ENCODE measurements at places on chromosomes 1 and 21.
A peak's percentile ranks its signal among the peaks of the same experiment; 100 is the strongest.

- no peak for DNase-seq
Measured at GRCh38 chr1:8988618-8988967, 37.6 kb downstream of the SLC2A7 start.

DNA sequence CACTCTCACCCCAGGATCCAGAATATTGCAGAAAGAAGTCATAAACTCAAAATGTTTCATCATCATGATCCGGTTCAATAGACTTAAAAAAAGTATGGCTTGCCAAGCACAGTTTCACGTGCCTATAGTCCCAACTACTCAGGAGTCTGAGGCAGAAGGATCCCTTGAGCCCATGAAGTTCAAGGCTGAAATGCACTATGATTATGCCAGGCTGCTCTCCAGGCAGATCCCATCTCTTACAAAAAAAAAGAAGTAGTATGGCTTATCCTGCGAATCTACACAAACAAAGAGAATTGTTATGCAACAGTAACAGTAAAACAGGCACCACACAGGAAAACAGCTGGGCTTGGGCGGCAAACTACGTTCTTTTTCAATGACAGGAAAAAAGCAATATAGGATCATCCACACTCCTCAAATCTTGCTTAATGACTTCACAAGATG lies 76.2 kb downstream of the EIF4G3 start:
- DNase-seq: no peak

- no peak for DNase-seq
Measured at GRCh38 chr1:108657356-108658080, 3.4 kb downstream of the HENMT1 start.

DNA sequence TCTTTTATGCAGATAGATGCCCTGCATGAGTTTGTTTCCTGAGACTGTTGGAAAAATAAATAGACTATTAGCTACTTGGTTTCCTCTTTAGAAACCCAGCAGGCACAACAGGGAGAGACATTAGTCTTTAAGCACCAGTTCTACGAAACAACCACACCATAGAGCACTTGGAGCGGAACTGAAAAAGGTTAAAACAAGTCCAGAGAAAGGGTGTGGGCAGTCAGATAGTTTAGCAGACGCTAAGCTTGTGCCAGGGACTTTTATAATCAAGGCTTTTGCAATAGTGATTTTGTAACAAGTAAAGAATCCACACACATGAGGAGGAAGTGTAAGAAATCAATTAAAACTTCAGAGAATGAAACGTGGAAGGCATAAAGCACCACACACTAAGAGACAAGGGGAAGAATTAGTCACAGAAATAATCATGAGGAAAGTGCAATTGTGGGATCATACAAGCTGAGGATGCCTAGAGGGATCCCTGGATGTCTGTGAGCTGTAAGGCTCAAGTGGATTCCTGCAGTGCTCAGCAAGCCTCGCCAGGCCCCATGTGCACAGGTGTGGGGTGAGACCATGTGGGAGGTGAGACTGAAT lies 37.8 kb upstream of the TLR5 start:
- no peak for DNase-seq

DNA sequence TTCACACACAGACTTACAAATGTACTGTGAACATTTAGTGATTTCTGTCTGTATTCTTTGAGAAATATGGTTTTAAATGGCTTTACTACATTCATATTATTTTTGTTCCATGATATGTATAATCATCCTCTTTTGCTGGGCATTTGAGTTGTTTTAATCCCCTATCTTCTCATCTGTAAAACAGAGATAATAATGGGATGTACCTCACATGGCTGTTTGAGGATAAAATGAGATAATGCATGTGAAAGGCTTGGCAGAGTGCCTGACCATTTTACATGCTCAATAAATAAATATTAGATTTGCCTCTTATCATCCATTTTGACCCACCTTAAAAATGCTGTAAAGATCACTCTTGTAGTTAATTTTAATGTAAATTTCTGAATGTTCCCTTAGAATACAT lies 197.2 kb downstream of the C1orf94 start:
- DNase-seq: no peak

GRCh38 chr1:81545734-81546133 lies 255.0 kb upstream of the ADGRL2 start:
- DNase-seq: no peak

GRCh38 chr1:202796670-202797069 lies 11.6 kb downstream of the KDM5B start:
- no peak for DNase-seq

DNA sequence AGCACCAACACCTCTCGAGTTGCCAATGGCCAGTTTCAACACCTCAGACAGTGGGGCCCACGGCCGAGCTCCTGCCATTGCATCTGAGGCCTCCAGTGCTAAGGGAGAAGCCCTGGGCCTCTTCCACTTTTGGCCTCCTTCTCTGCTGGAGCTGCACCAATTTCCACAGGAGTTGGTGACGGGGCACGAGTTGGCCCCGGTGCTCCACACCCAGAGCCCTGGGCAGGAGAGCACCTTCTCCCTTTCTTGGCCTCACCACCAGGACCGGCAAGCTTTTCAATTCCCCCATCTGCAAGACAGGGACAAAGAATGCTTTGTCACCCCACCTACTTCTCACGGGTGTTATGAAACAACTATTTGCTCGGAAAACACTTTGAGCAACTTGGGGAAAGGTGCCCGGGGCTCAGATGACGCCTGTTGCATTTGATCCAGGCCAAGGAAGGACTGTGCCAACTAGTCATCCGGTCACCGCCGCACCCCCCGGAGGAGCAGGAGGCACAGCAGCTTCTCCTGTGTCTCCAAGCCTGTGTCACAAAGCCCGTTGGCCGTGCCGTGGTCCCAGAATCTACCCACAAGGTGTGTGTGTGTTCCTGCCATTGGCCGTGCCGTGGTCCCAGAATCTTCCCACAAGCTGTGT lies 55.2 kb downstream of the TOMM20 start:
- no peak for DNase-seq

DNA sequence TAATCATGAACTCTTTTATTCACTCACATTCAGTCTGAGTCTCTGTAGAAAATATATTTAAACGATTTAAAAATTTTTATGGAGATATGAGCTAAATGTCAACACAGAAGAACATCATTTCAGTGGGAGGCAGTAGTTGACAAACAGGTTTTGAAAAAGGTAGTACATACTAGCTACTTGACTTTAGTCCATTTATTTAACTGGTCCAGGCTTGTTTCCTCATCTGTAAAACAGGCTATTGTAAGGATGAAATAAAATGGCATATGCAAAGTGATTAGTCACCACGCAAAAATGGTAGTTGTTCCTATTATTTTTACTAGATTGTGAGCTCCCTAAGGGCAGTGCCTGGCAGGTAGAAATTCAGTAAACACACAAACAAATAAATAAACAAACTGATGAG lies 75.2 kb downstream of the NTPCR start:
- no peak for DNase-seq

- peak; percentile 54 for DNase-seq
Measured at GRCh38 chr1:25810341-25811299, 9.1 kb upstream of the MTFR1L start.

- DNase-seq: no peak
Measured at GRCh38 chr1:14713077-14713476, 114.6 kb downstream of the KAZN start.

GRCh38 chr1:233863901-233864545 lies 40.5 kb upstream of the SLC35F3 start:
- DNase-seq: no peak

- no peak for DNase-seq
Measured at GRCh38 chr1:162279136-162279498, 97.5 kb downstream of the SPATA46 start.

DNA sequence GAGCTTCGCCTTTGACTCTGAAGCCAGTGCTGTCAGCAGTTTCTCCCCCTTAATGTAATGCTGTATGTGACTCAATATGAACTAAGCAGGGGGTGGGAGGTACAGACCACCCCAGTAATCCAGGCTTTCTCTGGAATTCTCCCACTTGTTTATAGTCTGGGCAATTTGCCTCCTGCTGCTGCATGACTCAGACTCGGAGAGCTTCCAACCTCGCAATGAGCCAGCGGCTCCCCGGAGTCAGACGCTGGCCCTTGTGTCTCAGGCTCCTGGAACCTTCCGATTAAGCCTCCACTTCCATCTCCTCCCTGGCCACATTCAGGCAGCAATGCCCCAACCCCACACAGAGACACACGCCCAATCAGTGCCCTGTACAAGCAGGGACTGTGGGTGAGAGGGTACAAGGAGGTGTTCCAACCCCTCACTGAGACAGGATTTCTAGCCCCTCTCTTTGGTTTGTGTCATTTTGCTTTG lies 471.7 kb upstream of the VAMP3 start:
- no peak for DNase-seq

GRCh38 chr1:111441573-111442192 lies 7.4 kb downstream of the WDR77 start:
- DNase-seq: no peak

DNA sequence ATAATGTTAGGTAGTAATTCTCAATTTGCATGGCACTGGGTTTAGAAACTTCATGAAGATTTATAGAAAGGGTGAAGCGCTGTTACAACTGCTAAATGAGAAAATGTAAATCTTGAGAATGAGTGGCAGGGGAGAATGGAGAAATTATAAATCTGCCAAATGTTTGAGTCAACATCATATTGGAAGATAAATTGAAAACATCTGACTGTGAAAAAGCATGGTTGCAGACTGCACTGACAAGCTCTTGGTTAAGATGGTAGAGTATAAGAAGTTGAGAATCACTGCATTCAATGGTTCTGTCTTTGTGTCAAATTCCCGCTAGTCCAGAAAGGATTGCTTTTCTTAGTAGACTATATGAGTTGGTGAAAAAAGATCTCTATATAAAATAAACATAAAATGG lies 113.3 kb upstream of the DUSP10 start:
- DNase-seq: no peak

DNA sequence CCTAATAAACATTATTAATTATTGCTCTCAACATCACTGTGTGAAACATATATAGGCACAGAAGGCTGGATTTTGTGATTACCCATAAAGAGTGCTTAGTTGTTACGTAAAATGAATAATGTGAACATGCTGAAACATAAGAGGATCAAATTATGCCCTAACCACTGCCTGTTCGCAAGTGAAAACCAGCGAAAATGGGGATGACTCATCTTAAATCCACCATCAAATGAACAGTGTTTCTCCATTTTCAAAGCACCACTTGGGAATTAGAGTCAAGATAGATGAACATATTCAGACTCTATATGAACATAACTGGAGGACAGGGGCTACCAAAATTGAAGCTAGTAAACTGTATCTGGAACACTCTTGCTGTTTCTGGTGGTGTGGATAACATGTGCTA lies 386.2 kb downstream of the HHIPL2 start:
- no peak for DNase-seq

DNA sequence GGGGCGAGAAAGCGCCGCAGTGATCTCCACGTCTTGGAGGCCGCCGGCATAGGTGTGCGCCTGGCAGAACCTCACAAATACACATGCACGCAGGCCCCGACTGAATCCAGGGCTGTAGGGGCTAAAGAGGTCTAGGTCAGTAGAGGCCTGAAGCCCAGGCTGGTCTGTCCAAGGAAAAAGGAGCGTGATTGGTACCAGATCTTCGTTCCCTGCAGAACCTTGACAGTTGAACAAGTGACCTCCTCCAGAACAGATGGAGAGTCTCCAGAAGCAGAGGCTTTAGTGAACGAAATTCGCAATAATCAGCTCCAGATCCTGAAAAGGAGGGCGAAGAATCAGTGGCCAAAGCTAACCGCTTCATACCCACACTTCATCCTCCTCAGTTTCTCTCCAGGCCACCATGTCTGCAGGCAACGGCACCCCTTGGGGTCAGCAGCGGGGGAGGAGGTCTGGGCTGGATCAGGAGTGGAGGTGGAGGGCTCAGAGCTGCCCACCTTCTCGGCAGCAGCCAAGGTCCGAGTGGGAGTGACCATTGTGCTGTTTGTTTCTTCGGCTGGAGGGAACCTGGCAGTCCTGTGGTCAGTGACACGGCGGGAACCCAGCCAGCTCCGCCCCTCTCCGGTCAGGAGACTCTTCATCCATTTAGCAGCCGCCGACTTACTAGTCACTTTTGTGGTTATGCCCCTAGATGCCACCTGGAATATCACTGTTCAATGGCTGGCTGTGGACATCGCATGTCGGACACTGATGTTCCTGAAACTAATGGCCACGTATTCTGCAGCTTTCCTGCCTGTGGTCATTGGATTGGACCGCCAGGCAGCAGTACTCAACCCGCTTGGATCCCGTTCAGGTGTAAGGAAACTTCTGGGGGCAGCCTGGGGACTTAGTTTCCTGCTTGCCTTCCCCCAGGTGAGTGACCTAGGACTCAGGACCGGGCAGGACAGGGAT lies 749 bp upstream of the PEX11B start:
- no peak for DNase-seq

- no peak for DNase-seq
Measured at GRCh38 chr1:53890522-53890941, 935 bp upstream of the YIPF1 start.

DNA sequence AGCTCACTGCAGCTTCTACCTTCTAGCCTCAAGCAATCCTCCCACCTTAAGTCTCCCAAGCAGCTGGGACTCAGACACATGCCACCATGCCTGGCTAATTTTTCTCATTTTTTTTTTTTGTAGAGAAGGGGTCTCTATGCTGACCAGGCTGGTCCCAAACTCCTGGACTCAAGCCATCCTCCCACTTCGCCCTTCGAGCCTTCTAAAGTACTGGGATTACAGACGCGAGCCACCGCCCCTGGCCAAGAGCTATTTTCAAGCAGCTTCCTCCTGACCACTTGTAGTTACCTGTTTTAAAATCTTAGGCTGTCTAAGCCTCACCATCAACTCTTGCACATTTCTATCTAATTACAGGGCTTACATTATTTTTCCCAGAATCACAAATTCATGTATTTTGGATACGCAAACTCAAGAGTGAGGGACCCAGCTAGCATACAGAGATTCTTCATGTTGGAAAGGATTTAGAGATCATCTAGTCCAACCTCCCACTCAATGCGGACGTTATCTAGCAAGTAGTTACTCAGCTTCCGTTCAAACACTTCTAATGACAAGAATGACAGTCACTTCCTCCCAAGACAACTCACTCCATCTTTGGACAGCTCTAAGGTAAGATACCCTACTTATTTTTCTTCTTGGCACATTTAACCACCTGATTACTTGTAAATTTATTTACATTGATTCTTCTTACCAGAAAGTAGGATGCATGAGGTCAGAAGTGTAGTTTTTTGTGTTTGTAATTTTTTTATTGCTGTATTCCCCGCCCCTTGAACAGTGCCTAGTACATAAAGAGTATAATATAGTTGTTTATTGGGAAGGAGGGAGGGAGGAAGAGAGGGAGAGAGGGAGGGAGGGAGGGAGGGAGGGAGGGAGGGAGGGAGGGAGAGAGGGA lies 65.4 kb downstream of the LUZP1 start:
- no peak for DNase-seq

DNA sequence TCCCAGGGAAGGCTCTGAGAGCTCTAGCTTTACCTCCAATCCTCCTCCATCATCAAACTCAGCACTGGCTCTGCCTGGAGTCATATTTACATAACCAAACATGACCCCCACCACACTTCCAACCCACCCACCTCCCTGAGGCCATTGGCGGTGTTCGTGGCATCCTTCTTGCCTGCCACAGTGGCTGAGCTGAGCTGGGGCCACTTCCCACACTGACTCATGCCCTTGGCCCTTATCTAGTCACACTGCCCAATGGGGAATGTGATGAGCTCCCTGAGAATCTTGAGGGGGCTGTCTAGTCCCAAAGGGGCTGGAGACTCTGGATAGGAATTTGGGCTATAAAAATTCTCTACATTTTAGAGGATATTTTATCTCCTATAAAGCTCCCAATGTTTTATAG lies 230.9 kb upstream of the IRF2BP2 start:
- DNase-seq: no peak

- DNase-seq: no peak
Measured at GRCh38 chr1:233238884-233239431, 56.6 kb downstream of the PCNX2 start.
